ENCODE measurements at places on chromosomes 5 and 9. TPM values are rescaled to one million over a fixed set of nuclear protein-coding genes. Genes with fewer than 3 reads are reported as not detected.

Gene NMUR2
- 0.10 TPM for total RNA-seq

Gene PRLR
- total RNA-seq = 0.10 TPM

Gene BHMT2
- not detected for total RNA-seq

Gene PLCXD3
- total RNA-seq = 0.07 TPM

Gene TLX3
- total RNA-seq = not detected

Gene PCDHGB2
- not detected for total RNA-seq

Gene STK32A
- 0.24 TPM for total RNA-seq

Gene POLR1E
- 33.1 TPM for total RNA-seq

Gene CD74
- 0.15 TPM for total RNA-seq

Gene MTX3
- 6.3 TPM for total RNA-seq

Gene IL9
- not detected for total RNA-seq

Gene FOXD4
- total RNA-seq = 0.23 TPM

Gene PCDHA6
- 0.08 TPM for total RNA-seq

Gene ACER2
- total RNA-seq = 2.4 TPM

Gene GNA14
- total RNA-seq = not detected

Gene GPX3
- total RNA-seq = 19.0 TPM

Gene ARL15
- total RNA-seq = 4.3 TPM

Gene TOR2A
- 16.0 TPM for total RNA-seq

Gene PFN3
- total RNA-seq = not detected

Gene LECT2
- not detected for total RNA-seq

Gene FSTL4
- total RNA-seq = 4.9 TPM

Gene NR5A1
- total RNA-seq = 0.09 TPM

Gene LHX3
- total RNA-seq = 0.10 TPM

Gene GFI1B
- 0.10 TPM for total RNA-seq

Gene NOXA1
- 1.7 TPM for total RNA-seq

Gene TAF11L10
- not detected for total RNA-seq

Gene EIF4EBP3
- 3.0 TPM for total RNA-seq

Gene SPINK7
- total RNA-seq = not detected

Gene LHFPL2
- 68.3 TPM for total RNA-seq

Gene PCDHB3
- total RNA-seq = 0.07 TPM

Gene ZNF366
- total RNA-seq = not detected

Gene KIF4B
- total RNA-seq = 0.06 TPM

Gene SLC46A2
- total RNA-seq = not detected

Gene WDR38
- total RNA-seq = 0.13 TPM

Gene LRRTM2
- total RNA-seq = not detected

Gene MAMDC4
- 2.6 TPM for total RNA-seq

Gene TRIM36
- 1.8 TPM for total RNA-seq
